NCI-H1694 treated with DMSO at 0.1 percent for 48 hours (cell line): ENCODE measurements at places on chromosomes 1 and 21.

GRCh38 chr1:5493851-5494311, 498.3 kb downstream of the NPHP4 start:
- DNase-seq, result no peak

GRCh38 chr1:183165456-183165855, 20.6 kb upstream of the LAMC2 start:
- DNase-seq, result no peak

DNA sequence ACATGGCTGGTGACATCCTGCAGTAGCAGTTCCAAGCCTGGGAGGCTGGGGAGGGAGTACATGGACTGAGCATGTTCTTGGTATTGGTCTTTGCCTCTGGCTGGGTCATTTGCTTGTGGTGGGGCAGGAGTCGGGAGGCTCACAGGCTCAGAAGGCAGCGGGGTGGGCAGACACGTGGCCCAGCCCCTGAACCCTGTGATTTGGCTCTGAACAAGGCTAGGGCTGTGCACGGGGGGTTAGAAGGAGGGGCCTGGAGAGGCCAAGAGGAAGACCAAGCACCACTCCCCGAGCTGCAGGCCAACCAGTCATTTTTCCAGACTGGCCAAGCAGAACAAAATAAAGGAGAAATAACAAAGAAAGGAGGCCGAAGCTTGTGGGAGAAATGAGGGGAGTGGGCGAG, 9.7 kb upstream of the PRELP start:
- no peak for DNase-seq

GRCh38 chr1:74703386-74704182, 29.3 kb downstream of the CRYZ start:
- no peak for DNase-seq

- peak; percentile 89 for DNase-seq
These were observed 82.1 kb downstream of the DAB1 start for GRCh38 chr1:57341721-57342120.

DNA sequence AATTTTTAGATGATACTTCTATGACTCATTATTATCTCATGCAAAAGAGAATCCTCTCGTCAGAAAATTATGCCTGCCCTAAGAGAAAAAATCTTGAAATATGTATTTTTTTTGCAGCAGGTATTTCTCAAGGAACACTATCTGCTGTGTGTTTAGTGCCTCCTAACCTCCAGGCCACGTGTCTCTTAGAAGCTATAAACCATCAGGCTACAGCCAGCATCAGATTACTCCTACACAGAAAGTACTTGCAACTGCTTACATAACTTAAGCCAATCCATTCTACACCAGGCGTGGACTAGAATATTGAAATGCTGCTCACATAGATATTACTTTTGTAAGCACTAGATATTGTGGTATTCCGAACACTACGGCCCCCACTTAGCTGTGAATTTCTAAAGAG, 933.4 kb downstream of the PLA2G4A start:
- no peak for DNase-seq

- no peak for DNase-seq
These were observed 264.0 kb downstream of the NUF2 start for GRCh38 chr1:163585796-163586195.

GRCh38 chr21:33022828-33023573, 2.7 kb upstream of the OLIG2 start:
- no peak for DNase-seq

DNA sequence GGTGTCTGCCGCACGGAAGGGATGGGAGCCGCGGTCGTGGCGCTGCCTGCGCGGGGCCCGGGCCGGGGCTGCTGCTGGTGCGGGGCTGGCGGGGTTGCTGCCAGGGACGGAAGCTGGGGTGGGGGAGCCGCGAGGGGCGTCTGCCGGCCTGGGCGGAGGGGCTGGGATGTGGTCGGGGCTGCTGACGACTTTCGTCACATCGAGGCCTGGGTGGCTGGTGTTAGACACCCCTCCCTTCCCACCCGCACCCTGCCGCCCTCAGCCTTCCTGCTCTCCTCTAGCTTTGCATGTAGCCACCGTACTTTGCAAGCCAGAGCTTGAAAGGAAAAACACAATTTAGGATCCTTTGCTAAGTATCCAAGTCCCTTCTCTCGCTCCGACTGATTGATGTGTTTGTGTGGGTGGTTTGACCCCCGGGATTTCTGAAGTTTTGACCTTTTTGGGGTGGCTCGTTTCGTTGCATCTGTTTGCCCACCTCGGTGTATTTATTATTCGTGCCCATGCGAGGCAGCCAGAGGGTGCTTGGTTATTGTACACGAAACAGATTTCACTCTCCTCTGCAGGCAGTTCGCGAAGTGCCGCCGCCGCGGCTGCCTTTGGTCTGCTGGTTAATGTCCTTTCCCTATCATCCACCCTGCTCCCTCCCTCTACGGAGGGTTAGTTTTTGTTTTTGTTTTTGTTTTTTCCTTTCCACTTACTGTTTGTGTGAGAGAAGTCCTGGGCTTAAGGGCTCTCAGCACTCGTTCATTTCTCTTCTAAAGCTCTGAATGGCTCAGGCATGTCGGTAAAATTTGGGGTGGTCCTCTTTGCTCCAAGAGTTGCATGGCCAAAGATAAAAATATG, 868 bp downstream of the C1orf21 start:
- peak; percentile 56 for DNase-seq

DNA sequence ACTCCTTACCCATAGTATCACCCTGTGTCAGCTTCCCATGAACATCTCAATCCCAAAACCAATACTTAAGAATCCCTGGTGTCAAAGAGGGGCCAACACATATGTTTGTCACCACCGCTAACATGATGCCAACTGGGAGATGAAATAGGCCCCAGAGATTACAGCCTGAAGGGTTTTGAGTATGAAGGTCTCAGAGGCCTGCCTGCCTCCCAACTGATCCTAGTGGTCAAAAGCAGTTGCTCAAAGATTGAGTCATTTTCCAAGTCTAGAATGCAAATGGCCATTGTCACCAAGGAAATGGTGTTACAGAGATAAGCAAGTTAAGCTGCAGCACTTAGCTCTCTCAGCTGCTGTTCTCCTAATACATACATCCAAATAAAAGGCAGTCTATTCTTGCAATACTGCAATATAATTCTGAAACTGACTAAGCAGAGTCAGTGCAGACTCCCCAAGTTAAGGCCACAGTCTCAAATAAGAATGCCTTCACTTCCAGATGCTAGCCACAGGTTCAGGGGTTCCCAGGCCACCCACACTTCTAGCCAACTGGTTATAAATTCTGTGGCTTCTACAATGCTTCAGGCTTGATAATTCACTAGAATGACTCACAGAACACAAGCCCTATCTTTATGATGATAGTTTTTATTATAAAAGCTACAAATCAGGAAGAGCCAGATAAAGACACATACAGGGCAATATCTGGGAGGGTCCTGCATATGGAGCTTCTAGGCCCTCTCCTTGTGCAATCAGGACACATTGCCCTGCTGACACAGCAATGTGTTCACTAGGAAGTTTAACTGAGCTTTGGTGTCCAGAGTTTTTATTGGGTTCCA, 18.7 kb downstream of the DUSP10 start:
- DNase-seq, result no peak
